ENCODE measurements at places on chromosomes 2 and 18. TPM values are rescaled to one million over a fixed set of nuclear protein-coding genes. Genes with fewer than 3 reads are reported as not detected.
A peak's percentile ranks its signal among the peaks of the same experiment; 100 is the strongest.

The LCT gene
- total RNA-seq: 0.05 TPM

- peak; percentile 84 for DNase-seq
Measured at GRCh38 chr2:66433945-66434678, 813 bp upstream of the MEIS1 start.

GRCh38 chr2:168245074-168245825 lies 2.1 kb downstream of the STK39 start:
- no peak for DNase-seq

- no peak for DNase-seq
Measured at GRCh38 chr2:232239951-232240681, 138.4 kb upstream of the ALPP start.

DNA sequence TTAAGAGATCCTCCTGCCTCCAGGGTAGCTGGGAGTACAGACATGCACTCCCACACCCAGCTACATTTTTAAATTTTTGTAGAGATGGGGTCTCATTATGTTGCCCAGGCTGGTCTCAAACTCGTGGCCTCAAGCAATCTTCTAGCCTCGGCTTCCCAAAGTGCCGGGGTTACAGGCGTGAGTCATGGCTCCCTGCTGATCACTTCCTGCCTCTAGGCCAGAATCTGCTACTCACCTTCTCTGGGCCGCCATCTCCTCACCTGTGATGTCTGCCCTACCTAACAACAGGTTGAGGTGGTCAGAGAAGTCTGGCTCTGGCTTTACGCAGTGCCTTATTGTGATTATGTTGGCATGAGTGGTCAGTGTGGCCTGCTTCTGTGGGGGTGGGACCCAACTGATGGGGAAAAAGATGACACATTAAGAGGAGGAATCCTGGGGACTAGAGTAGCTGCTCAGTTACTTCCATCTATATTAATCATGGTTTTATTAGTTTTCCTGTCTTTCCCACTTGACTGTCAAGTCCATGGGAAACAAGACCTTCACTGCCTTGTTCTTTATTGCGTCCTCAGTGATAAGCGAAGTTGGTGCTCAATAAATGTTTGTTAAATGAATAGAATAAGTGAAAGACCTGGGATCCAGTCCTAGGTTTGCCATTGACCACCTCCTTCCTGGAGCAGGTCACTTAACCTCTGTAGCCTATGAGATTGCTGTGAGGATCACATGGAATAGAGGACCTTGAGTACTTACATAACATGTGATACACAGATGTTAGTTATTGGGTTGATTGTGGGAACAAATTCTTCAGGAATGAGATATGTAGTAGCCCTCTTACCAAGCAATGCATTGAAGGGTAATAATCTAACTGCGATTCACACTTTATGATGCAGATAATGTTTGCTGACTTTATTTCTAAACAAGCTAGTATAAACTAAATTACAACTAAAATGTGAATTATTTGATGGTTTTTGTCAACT lies 15.7 kb downstream of the KCTD1 start:
- DNase-seq: no peak

The RGPD3 gene
- total RNA-seq: 0.14 TPM

The CFAP210 gene
- not detected for total RNA-seq

DNA sequence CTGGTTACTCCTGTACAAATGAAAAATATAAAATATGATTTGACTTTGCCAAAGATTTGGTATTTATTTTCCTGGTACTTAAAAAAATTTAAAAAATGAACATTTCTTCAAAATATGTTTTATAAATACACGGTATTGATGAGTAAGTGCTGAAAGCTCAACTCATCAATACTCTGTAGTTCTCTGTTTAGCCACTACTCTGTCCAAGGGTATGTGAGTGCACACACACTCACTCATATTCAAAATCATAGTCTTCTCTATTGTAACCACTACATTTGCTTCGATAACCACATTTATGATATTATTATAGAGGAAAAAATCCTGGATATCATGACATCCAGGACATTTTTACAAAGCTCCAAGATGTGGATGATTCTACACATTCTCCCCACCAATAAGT lies 40.1 kb upstream of the GALNT5 start:
- no peak for DNase-seq

DNA sequence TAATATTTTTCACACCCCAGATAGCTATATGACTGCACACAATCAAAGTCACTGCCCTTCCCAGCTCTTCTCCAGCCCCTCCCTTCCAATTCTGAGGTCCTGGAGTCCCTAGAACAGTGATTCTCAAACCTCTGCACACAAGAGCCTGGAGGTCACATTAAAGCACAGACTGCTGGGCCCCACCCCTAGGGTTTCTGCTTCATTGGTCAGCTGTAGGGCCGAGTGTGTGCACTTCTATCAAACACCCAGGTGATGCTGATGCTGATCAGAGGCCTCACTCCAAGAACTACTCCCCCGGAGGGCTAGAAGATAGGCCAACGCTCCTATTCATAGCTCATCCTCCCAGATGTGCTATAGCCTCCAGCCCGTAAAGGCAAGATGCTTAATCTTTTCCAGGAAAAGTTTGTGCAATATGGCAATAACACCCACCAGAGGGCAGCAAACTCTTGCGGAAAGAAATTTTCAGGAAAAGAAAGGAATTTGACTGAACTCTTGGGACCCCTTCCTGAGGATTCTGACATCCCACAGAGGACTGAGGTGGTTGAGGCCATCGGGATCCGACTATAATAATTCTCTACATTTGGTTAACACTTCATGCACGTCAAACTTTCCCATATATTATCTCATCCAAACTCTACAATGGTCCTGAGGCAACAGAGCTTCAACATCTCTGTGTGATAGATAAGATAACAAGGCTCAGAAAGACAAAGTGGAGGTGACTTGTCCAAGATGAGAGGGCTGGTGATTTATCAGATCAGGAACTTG lies 194.2 kb upstream of the PKDCC start:
- DNase-seq: no peak

DNA sequence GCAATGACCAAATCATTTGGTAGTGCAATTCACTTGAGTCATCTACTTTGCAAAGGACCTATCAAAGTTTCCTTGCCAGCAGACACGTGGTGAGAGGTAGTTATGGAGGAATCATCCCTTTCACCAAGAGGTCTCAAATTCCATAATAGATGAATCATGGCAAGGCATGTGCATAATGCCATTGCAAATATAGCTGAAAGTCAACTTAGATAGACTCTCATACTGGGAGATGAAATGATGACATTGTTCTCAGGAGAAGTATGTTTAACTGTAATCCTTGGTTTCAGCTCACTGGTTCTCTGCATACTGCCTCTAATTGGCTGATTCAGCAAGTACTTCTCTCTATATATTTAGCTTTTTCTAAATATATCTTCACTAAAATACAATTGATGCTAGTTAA lies 57.2 kb downstream of the CALCRL start:
- DNase-seq: no peak

All from posterior vena cava (tissue), 2 donors.